ENCODE measurements at places on chromosomes 4 and X.

- DNase-seq, result no peak
Observed at GRCh38 chr4:1593458-1593857, 90.7 kb downstream of the FAM53A start.

DNA sequence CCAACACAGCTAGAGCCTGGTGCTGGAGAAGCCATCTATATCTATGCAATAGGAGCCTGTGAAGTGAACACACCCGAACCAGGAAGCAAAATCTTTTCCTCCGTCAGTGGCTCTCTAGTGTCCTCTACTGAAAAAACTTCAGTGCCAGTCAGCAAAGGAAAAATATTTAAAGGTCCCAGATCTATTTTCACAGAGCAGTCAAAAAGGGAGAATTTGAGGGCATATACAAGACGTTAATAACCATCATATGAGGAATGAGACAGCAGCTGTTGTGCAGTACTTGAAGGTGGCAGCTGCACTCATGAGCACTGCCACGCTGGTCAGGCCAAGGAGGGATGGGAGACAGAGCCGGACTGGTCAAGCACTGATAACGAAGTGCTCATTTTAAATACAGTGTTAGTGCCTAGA is 14.4 kb downstream of the MCUB start:
- no peak for DNase-seq

GRCh38 chr4:4560642-4561041 is 18.8 kb upstream of the STX18 start:
- DNase-seq, result no peak

DNA sequence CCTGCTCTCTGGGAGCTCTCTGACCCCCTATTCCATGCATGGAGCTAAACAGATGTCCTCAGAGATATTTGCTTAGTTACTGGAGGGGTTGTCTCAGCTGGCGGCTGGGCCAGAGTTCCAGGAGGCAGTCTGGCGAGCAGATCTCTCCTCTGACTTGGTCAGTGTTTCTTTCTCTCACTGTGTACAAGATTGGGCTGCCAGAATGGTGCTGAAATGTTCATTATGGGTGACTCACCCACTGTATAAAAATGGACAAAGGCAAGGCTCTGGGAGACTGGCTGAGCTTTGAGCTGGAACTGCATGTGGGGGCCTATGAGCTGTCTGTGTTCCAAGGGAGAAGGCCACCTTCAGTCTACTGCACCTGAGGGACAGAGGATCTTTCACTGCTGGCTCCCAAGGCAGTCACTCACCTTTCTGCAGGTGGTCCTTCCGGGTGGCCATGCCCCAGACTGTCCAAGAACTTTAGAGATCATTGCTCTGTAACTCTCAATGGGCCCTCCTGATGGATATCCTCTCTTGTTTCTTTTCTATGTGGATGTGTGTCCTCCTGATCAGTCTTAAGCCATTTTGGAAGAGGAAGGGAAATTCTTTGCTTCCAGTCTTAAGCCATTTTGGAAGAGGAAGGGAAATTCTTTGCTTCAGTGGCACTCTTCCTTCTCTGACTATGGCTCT is 88.2 kb downstream of the CFAP299 start:
- DNase-seq, result no peak

DNA sequence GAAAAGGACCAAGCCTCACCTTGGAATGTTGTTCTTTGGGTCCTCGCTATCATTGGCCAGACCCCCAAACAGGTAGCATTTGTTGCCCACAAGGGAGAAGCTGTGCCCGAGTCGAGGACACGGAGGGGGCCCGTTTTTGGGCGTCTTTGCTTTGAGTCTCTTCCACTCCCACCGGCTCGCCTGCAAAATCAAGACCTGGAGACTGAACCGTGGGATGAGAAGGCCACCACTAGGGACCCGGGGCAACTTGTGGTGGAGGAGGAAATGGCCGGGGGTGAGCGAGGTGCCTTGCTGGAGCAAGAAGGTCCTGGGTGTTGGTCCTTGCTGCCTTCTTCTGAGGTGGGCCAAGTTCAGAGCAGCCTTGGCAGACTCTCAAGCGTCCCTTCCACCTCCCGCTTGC is 7.5 kb downstream of the HCFC1 start:
- DNase-seq, result no peak

DNA sequence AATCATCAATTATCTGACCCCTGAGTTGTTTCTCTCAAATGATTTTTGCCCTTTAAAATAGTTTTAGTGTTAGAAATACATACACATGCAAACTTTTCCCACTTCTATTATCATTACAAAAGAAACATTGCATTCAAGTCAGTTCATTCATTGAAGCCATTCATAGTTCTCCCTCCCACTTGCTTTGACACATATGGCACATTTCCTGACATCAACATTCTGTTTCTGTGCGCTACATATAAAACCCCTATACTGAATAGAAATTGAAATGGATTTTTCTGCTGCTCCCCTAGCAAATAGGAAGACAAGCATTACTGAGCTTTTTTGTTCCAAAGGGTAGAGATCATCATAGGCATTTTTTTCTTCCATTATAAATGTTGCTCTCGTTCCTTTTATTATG is 497.9 kb upstream of the PCDH10 start:
- no peak for DNase-seq

DNA sequence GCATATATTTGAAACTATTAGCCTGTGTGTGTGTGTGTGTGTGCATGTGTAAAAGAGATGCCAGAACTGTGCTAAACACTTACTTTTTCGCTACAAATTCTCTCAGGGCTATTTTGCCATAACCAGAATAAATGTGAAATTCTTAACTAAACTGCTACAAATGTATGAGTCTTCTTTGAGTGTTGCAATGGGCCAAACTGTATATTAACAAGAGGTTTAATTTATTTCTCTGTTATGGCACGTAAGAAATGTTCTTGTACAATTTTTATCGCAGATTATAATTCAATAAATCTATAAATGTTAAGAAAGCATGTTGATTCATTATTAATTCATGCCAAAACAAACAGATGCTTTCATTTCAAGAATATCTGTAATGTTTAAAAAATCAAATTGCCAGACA is 454.5 kb upstream of the PCDH7 start:
- DNase-seq, result no peak

- no peak for DNase-seq
Observed at GRCh38 chrX:47358387-47359065, 11.9 kb upstream of the ZNF157 start.

GRCh38 chr4:108979759-108980158 is 216.9 kb upstream of the ETNPPL start:
- DNase-seq, result no peak

DNA sequence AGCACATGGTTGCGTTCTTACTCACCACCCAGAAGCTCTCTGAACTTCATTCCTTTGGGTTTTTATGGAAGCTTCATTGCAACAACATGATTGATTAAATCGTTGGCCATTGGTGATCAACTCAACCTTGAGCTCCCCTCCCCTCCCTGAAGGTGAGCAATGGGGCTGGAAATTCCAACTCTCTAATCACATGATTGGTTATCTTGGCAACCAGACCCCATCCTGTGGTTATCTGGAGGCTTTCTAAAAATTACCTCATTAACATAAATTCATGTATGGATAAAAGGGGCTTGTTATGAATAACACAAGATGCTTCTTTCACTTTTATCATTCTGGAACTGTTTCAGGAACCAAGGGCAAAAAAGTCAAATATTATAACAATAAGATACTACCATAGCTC is 34.6 kb upstream of the NMU start:
- DNase-seq, result no peak

- no peak for DNase-seq
Observed at GRCh38 chr4:170386971-170387370, 297.2 kb upstream of the AADAT start.

DNA sequence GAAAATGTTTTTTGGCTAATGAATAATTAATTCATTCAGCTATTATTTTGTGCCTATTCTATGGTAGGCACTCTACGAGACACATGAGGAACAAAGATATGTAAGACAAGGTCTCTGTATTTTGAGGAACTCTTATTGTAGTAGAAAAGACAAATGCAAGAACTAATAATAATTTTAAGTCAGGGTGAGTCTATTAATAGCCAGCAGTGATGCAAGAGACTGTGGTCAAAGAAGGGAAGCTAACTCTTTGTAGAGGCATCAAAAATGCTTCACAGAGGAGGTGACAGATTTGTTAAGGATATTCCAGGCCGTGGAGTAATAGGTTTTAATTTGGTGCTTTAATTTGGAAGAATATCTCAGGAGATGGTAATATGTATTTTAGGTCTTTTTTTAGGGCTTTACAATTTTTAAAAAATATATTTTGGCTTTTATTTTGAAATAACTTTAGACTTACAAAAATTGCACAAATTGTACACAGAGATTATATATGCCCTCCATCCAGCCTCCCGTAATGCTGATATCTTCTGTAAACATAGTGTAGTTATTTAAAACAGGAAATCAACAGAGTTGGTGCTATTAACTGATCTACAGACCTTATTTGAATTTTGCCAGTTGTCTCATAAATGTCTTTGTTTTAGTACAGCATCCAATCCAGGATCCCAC is 48.1 kb downstream of the DCLK2 start:
- DNase-seq, result no peak

- DNase-seq, result no peak
Observed at GRCh38 chr4:34643476-34643875, 1600.8 kb downstream of the ARAP2 start.

DNA sequence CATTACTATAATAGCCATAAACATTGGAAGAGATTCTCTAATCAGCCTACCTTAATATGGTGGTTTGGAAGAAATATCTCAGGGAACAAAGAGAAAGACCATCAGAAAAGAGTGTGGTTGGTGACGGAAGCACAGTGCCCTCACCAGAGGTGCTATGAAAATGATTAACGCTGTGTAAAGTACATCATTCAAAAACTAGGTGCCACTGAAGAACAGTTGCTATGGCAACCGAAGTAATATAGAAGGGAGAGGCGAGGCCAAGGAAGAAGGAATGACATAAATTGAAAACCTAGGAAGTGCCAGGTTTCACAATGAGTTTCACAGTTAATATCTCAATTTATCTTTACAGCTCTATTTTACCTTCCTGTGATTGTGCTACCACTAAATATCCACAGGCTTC is 57.0 kb upstream of the ARSJ start:
- no peak for DNase-seq

DNA sequence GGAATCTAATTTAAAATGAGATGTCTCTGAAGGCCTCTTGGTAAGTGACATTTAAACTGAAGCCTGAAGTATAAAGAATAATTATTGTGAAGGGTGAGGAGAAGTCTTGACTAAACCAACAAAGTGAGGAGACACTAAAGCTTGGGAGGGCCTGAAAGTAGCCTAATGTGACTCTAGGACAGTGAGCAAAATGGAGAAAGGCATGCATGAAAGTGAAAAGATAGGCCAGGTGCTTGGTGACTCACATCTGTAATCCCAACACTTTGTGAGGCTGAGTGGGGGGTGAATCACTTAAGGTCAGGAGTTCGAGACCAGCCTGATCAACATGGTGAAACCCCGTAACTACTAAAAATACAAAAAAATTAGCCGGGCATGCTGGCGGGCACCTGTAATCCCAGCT is 46.9 kb upstream of the SMARCAD1 start:
- DNase-seq, result no peak

GRCh38 chr4:187183346-187183745 is 459.7 kb upstream of the FAT1 start:
- DNase-seq, result peak; percentile 60

DNA sequence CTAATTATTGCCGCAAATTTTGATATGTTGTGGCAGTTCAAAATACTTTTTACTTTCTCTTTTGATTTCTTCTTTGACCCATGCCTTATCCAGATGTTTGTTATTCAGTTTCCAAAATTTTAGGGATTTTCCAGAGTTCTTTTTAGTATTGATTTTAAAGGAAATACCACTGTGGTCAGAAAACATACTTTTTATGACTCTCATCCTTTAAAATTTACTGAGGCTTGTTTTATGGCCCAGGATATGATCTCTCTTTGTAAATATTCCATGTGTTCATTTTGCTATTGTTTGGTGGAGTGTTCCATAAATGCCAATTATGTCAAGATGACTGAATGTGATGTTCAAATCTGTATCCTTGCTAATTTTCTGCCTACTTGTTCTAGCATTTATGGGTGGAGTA is 272.3 kb upstream of the DIPK2B start:
- DNase-seq, result no peak

GRCh38 chr4:137032222-137032621 is 500.1 kb downstream of the PCDH18 start:
- peak; percentile 3 for DNase-seq

DNA sequence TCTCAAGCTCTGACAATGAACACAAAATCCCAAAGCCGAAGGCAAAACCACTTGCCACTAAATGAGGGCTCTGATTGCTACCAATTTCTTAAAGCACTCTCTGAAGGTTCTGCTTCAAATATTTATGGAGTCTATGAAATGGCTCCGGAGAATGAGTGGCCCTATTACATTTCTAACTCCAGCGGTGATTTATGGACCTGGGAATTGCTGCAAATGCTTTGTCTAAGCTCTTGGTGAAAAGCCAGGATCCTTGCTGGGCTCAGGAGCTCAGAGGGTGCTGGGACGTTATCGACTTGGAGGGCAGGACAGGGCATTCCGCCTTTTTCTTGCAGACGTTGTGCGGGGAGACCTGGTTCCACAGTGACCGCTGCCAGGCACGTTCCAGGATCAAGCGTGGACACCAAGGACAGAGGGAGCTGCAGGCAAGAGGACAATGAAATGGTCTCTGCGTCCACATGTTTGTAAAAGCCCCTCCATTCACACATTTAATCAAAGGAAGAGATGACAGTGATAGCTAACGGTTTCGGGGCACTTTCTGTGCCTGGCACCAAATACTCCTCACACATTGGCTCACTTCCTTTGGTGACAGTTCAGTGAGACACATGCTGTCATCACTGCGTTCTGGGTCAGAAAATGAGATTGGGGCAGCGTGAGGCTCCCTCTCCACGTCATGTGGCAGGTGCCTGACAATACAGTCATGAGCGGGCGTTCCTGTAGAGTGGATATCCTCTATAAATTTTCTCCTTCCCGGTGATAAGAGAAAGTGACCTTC is 58.8 kb downstream of the C4orf50 start:
- no peak for DNase-seq

- DNase-seq, result no peak
Observed at GRCh38 chr4:128305942-128306341, 18.3 kb upstream of the PGRMC2 start.

- DNase-seq, result no peak
Observed at GRCh38 chr4:79756140-79756895, 316.7 kb downstream of the ANTXR2 start.

Data from H4 (cell line).